ENCODE measurements at places on chromosomes 2 and 18. TPM values are rescaled to one million over a fixed set of nuclear protein-coding genes. Genes with fewer than 3 reads are reported as not detected.
A peak's percentile ranks its signal among the peaks of the same experiment; 100 is the strongest.

DNA sequence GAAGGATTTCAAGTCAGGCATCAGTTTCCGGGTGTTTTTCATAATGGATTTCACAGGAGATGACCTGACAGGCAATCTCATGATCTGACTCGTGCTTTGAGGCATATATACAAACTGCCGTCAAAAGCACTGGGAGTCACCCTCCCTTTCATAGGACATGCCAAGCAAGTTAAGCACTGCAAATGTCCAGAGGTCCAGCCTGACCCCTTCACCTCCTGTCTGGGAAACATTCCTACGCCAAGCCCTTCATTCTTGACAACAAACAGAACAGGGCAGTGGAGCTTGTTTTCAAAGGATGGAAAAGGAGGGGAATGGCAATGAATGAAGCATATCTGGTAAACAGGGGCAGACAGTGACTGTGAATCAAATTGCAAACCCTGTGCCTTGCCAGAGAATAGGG, 963.6 kb downstream of the BCL11A start:
- DNase-seq: no peak

- no peak for DNase-seq
Observed at GRCh38 chr2:161556440-161556839, 67.8 kb upstream of the SLC4A10 start.

DNA sequence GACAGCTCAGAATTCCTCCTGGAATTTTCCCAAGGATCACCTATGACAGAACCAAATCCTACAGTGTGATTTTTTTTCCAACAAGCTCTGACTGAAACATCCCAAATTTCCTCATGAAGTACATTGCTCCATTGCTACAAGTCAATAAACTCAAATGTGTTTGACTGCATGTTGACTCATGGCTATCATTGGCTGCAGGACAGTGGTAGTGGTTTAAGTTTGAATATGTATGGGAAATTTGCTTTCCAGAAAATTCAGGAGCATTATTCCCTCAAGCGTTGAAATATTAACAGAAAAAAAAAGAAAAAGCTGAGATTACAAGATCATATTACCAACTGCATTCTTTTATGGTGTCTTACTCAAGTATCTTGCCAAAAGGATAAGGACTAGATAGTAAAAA, 402.8 kb upstream of the DSEL start:
- DNase-seq: no peak

DNA sequence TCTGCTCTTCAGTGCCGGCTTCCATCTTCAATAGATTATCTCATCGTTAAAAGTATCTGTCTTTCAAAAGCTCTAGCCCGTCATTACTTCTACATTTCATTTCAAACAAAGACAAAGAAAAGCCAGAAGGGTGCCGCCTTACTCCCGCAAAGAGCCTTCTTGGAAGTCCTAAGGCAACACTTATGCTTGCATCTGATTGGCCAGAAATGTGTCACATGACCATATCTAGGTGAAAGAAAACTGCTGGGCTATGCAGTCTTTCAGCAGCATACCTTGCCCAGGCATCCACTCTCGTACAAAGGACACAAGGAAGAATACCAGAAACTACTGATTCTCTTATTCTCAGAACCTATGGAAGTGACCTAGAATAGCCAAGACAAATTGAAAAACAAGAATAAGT, 217.1 kb upstream of the SLC35G4 start:
- DNase-seq: no peak

YIPF4 gene
- 43.4 TPM for total RNA-seq

ABHD1 gene
- total RNA-seq: 0.95 TPM

GRCh38 chr2:68769586-68770270, 35.1 kb downstream of the ARHGAP25 start:
- DNase-seq: no peak

DNA sequence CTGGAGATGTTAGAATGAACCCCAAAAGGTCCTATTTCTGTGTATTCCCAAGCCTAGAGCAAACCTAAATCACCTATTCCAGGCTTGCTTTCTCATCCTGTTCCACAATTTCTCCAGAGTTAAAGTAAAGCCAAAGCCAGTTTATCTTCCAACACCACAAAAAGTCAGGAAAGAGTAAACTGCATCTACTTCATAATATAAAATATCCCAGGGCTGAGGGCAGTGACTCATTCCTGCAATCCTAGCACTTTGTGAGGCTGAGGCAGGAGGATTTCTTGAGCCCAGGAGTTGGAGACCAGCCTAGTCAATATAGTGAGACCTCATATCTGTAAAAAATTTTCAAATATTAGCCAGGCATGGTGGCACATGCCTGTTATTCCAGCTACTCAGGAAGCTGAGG, 241.4 kb downstream of the CDH20 start:
- DNase-seq: no peak

- DNase-seq: no peak
Observed at GRCh38 chr2:159179696-159180095, 106.8 kb downstream of the WDSUB1 start.

GRCh38 chr2:228801451-228801850, 469.6 kb downstream of the PID1 start:
- no peak for DNase-seq

DNA sequence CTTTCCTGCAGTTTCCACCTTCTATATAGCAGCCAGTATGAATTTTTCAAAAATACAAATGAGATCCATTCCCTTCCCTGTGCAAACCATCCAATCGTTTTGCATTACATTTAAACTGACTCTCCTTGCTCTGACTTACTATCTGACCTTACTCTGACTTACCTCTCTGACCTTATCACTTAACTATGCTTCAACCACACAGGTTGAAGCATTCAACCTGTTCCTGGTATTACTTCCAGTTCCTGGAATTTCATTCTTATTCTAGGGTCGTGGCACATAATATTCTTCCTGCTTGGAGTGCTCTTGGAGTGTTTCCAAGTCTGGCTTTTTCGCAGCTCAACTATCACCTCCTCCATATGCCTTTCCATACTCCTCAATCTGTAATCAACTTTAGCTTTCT, 850.6 kb upstream of the CHAC2 start:
- DNase-seq: no peak

DNA sequence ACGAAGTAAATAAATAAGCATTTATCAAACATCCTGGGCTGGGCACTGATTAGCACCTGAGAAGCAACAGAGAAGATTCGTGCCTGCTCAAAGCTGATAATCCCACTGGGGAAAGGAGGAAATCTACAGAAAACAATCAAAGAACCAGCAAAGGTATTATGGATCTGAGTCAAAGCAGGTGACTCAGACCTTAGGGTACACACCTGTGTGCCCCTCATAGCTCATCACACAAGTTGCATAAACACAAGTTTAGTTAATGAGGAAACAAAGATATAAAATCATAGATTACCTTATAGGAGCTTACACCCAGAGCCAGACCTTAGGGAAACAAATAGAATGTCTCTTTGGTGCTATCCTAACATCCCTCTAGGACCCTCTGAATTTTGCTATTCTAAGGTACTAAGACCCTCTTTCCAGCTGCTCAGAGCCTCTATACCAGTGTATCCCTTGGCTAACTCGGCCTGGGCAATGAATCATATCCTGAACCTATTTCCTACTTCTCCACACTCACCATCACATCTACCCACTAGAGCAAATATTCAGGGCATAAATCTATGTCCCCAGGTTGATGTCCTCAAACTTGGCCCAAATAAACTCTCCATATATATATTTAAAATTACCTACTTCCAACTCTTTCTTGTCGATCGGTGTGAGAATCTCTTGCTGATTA, 19.3 kb upstream of the CTIF start:
- DNase-seq: no peak

GRCh38 chr2:165549619-165550018, 80.1 kb downstream of the CSRNP3 start:
- DNase-seq: no peak

DNA sequence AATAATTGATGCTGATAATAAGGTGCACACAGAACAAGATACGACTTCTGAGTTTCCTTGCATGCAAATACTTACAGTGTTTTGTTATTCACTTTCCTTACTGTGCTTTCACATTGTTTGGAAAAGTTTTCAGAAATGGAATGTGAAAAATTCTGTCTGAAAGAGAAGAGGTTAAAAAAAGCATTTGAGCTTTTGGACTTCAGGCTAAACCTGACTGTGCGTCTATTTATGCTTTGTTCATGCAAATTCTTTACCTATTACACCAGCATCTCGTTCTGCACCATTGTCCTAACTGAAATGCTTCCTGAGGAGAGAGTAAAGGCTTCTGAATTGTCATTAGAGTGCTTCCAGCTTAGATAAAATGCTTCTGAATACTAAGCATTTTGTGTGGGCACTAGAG, 61.4 kb downstream of the LHCGR start:
- no peak for DNase-seq

CLK1 gene
- total RNA-seq: 101 TPM

COL4A3 gene
- not detected for total RNA-seq

GRCh38 chr2:239279508-239280295, 121.1 kb downstream of the HDAC4 start:
- DNase-seq: no peak

- DNase-seq: no peak
Observed at GRCh38 chr2:232117413-232117812, 155.9 kb downstream of the DIS3L2 start.

- DNase-seq: no peak
Observed at GRCh38 chr2:72220170-72220569, 72.5 kb upstream of the CYP26B1 start.

DNA sequence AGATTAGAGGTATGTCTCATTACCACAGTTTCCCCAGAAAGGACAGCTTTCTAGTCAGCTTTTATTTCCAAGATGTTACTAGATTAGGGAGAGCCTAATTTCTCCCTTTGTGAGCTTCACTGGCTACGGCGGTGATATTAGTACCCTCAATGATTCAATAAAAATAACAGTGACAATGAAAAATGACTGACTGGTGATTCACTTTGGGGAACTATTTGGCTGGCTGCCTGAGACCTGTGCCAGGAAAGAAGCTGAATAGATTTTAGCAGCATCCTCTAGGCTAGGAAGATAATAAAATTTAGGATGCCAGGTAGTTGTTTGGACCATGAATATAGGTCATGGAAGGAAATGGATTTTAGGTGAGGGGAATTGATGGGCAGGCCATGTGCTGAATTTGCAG, 178.7 kb downstream of the FMNL2 start:
- no peak for DNase-seq

LIMS3 gene
- 3.1 TPM for total RNA-seq

DNA sequence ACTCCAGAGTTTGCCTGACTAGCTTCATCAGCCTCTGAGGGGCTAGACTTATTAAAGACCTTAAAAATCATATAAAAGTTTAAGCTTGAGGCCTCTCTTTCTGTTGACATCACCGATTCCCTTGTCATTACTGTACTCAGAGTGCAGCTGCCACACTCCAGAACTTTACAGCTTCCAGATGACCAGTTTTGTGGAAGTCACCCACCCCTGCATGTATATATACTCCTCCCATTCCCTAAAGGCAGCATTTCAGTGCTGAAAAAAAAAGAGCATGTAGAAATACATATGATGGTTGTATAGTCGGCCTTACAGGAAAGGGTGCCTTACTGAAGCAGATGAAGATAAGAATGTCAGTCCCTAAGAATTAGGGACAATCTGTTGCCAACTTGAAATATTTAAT, 117.3 kb downstream of the FEZ2 start:
- no peak for DNase-seq

GRCh38 chr18:1999387-1999786, 571.9 kb downstream of the METTL4 start:
- DNase-seq: no peak

GRCh38 chr2:174336501-174337336, 2.0 kb downstream of the SP9 start:
- no peak for DNase-seq

GRCh38 chr2:674321-674985, 2.8 kb downstream of the TMEM18 start:
- no peak for DNase-seq

- no peak for DNase-seq
Observed at GRCh38 chr2:178105566-178105965, 6.7 kb upstream of the RBM45 start.

- peak; percentile 75 for DNase-seq
Observed at GRCh38 chr2:127025359-127026166, 81.4 kb downstream of the BIN1 start.

ASPRV1 gene
- total RNA-seq: 3.6 TPM

SP140 gene
- 0.54 TPM for total RNA-seq

VAMP5 gene
- 2.5 TPM for total RNA-seq

CD226 gene
- total RNA-seq: 0.84 TPM

- peak; percentile 22 for DNase-seq
Observed at GRCh38 chr2:240227538-240228428, 87.3 kb upstream of the OTOS start.

DNA sequence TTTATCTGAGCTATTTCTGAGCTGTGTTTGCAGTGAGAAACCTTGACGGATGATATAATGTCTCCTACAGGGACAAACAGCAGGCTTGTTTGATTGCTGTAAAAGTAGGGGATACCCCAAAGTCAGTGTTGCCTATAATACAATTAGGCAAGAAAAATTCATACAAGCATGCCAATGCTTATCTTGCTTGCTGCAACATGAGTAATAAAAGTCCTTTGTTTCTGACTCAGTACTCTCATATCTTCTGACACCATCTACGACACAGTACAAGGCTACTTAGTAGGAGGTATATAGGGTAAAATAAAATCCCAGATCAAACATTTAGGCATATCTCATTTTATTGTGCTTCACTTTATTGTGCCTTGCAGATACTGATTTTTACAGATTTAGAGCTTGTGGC, 33.0 kb downstream of the ERBB4 start:
- DNase-seq: no peak

CCL20 gene
- 0.36 TPM for total RNA-seq

VIL1 gene
- total RNA-seq: 0.54 TPM

DNA sequence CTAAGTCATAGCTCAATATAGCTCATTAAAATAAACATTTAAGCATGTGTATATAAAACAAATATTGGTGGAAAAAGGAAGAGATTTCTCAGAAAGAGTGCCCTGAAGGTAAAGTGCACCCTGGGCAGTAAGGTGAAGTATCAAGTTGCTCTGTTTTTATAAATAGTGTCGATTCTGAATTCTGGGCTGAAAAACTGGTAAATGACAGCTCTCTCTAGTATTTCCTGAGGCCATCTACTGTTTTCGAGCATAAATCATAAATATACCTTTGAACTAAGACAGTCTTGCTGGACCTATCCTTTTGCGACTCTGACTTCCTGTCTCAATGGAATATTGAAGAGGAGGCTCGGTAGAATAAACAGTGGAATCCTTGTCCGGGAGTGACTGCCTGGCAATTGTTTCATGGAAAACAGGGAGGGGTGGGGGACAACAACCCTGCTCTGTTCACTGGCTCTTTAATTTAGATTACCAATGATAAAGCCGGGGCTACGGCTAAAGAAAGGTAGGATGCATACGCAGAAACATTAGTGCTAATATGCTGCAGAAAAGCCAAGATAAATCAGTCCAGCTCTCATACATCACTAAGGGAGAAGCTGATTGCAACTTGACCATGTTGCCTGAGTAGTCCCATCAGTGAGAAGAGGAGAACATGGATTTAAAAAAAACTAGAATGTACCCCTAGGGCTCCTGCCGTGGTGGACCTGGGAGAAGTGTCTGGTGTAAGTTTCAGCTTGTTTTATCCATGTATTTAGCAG, 124.1 kb downstream of the RAPGEF4 start:
- no peak for DNase-seq

DNA sequence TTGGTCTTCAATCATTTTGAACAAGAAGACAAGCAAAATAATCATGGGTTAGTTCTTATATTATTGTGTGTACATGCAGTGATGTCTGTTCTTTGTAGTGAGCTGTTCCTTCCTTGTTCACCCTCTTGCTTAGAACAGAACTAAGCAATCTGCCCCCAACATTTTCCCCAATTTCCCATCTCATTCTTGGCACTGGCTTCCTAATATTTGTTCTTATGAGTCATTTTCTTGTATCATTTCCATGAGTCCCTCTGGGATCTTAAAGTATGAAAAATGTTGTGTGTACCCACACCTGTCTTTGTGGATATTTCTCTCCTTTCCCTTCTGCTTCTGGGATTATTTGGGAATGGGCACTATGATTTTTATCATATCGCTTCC, 3.5 kb upstream of the IL1B start:
- DNase-seq: no peak

GRCh38 chr2:141105763-141106162, 1025.1 kb downstream of the LRP1B start:
- DNase-seq: no peak

Data from mesothelial cell of epicardium (in vitro differentiated cells).